GM23248 (cell line): ENCODE measurements at places on chromosomes 12 and 14.

- peak; percentile 95 for DNase-seq
Observed at GRCh38 chr14:65356327-65356836, 56.1 kb upstream of the FUT8 start.

GRCh38 chr14:21997300-21997699 lies 323.7 kb upstream of the OR4E1 start:
- peak; percentile 28 for DNase-seq

DNA sequence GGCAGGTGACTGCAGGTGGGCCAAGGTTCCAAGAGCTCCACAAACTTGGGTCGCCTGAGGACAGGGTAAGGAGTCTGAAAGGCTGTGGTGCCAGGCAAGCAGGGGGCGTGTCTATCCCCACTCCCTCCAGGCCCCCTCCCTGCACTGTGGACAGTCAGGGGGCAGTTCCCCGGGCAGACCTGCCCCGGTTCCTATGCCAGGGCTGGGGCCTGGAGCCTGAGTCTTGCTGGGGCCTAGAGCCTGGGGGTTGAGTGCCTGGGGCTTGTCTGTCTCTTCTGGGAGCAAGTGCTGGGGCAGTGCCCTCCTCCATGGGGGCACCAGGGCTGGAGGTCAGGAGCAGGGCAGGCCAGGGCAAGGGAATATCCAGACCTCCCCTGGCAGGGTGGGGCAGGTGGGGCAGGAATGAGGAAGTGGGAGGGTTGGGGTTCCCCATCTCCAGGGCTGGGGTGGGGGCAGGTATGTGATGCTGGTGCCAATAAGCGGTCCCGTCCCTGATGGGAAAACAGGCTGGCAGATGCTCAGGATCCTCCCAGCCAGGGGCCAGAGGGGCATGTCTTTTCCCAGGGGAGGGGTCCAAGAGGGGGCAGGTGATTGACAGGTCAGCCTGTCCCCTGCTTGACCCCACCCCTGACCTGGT lies 11.9 kb upstream of the TNFAIP2 start:
- no peak for DNase-seq

DNA sequence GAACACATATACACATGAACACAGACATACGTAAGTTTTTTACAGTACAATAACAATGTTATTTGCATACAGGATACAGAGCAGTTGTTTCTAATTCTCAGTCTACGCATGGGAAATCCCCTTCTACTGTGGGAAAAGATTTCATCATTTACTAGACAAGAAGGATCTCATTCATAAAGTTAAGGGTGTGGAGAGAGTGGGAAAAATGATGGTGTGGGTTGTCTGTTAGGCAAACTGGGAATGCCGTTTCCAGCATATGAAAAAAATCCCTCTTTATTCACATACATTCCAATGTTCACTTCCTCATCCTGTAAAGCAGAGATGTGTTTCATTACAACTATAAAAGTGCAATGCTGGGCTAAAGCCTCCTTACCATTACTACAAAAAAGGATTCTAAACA lies 120.9 kb downstream of the SINHCAF start:
- peak; percentile 43 for DNase-seq

DNA sequence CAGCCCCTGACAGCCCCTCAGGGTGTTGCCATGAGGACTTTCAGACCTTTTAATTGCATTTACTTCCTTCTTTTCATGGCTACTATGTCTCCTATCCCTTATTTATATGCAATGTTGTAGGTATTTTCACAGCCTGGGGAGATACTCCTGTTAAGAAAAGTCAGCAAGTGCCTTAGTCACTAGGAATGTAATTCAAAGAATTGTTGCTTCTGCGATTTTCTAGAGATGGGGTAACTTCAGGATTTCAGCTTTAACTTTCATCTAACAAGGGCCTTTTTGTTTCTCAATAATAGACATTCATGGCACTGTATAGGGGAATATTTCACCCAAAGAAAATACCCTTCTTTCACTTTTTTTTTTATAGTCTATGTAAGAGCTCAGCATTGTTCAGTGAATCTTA lies 533.3 kb upstream of the MIS18BP1 start:
- no peak for DNase-seq

DNA sequence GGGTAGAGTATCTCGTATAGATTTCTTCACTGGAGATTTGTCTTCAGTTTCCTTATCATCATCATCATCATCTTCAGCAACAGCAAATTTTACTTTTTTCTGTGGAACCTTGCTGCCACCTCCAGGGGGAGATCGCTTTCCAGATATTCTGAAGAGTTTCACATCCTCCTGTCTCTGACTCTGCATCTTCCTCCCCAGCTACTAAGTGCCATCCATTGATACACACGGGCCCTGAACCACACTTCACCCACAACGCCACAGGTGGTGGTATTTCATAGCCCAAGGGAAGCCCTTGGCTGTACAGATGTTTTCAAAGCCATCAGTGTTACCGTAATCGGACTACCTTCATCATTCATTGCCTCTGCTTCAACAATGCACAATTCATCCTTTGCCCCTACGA lies 82.2 kb downstream of the PPP2R5C start:
- DNase-seq, result no peak
